ENCODE measurements at places on chromosomes 7 and 10. TPM values are rescaled to one million over a fixed set of nuclear protein-coding genes. Genes with fewer than 3 reads are reported as not detected.

Gene SBDS
- 161 TPM for total RNA-seq

Gene GRID2IP
- not detected for total RNA-seq

Gene RHOBTB1
- total RNA-seq = 3.1 TPM

Gene DRGX
- total RNA-seq = not detected

Gene VAX1
- not detected for total RNA-seq

Gene NPSR1
- total RNA-seq = not detected

Gene PKD2L1
- not detected for total RNA-seq

Gene SPDYE8
- not detected for total RNA-seq

Gene CYP3A7
- total RNA-seq = not detected

Gene ASB4
- total RNA-seq = not detected

Gene IRF5
- 12.7 TPM for total RNA-seq

Gene RP9
- total RNA-seq = 17.1 TPM

Gene ASB10
- total RNA-seq = not detected

Gene TMEM176B
- total RNA-seq = not detected

Gene LRRD1
- total RNA-seq = not detected

Gene HTRA1
- total RNA-seq = 138 TPM

Gene PLAU
- total RNA-seq = 85.7 TPM

Gene ANKRD30A
- total RNA-seq = not detected

Gene ZNF862
- 10.5 TPM for total RNA-seq

Gene BBS9
- total RNA-seq = 11.3 TPM

Gene DYNC1I1
- total RNA-seq = 0.56 TPM

Gene EPHB6
- 0.83 TPM for total RNA-seq

Gene UBN2
- total RNA-seq = 7.3 TPM

Gene PKD1L1
- total RNA-seq = 0.17 TPM

Gene ACBD7
- total RNA-seq = 0.85 TPM

Gene GIMAP8
- 3.6 TPM for total RNA-seq

Gene ZC3HAV1L
- 14.8 TPM for total RNA-seq

Gene CYP2C19
- total RNA-seq = not detected

Gene GATA3
- total RNA-seq = 7.7 TPM

Gene ZCWPW1
- 1.7 TPM for total RNA-seq

Gene PNLIPRP1
- not detected for total RNA-seq

Gene OR2A1
- total RNA-seq = not detected
